ENCODE measurements at places on chromosomes 1 and 21.
A peak's percentile ranks its signal among the peaks of the same experiment; 100 is the strongest.

DNA sequence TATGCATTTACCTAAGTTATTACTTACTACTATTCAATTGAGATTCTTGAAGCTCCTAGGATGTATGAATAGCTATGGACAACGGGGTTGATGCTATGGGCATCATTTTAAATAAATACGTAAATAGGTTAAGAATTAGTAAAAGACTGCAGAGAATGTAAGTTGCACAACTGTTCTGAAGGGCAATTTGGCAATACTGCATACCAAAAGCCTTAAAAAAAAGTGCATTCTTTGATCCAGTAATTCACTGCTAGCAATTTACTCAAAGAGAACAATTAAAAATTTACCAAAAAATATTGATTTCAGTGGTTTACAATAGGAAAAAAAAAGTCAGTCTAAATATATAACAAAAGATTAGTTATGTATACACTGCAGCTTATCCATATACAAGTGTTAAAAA, 3.5 kb downstream of the ARPC5 start:
- DNase-seq = no peak

DNA sequence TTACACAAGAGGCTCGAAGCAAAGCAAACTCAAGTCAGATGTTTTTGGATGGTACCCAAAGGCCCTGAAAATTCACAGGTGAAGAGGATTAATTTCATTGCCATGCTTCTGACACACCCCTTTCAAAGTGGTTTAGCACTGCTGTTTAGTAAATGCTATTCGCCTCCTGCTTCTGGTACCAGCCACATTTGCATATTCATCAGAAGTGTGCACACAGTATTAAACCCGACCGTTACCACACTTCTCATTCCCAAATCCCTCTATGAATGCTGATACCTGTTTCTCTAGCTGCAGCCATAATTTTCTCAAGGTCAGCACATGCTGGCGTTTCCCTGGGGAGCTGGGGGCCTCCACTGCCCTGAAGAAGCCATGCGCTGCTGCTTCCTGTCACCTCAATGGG, 179.8 kb upstream of the DAB1 start:
- no peak for DNase-seq

GRCh38 chr1:66242646-66243547, 291.1 kb upstream of the SGIP1 start:
- DNase-seq = peak; percentile 59

DNA sequence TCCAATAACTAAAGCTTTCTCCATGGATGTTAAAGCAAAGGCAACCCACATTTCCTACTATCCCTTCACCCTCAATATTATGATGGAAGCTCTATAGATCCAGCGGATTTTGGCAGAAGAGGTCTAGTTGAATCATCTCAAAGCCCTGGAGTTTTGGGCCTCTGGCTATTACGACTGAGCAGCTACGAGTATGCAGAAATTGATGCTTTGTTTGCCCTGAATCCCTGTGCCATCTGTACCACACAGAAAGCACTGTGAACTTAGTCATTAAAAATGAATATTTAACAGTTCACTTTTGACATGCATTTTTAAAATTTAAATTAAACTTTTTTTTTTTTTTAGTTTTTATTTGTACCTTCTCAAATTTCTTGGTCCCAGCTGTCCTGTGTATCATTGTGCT, 705.4 kb upstream of the PTBP2 start:
- DNase-seq = no peak

DNA sequence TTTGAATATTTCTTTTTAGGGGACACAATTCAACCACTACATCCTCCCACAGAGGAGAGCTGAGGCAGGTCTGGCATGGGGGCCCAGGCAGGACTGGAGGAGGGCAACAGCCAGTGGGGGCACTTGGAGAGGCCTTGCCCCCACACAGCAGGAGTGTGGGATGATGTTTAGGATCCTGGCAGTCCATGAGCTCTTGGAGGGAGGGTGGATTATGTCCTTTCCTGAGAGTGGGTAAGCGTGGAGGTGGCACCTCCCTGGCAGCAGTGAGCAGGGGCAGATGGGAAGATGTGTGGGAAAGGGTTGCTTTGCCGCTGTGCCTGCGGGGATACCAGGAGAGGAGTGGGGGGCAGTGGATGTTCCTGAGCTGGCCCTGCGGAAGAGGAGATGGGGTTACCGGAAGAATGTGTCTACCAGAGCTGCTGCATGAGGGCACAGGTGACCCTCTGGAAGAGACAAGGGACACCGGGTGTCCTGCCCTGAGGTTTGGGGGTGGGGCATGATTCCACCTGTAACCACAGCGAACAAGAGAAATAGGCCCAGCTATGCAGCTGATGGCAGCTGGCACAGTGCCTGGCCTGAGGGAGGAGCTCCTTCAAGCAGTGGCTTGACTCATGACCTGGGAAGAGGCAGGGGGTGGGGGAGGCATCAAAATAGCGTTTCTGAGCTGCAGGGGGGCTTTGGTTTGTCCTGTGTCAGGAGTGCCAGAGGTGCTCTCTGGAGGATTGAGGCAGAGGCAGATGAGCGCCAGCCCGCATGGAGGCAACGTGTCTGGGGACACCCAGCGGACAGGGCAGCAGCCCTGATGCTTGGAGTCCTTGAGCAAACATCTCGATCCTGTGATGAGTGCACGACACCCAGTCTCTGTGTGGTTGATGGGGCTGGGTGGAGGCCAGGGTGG, 123.9 kb upstream of the TMPRSS2 start:
- DNase-seq = no peak

- DNase-seq = no peak
Observed at GRCh38 chr1:143698016-143698415, 273.8 kb downstream of the FAM72C start.

DNA sequence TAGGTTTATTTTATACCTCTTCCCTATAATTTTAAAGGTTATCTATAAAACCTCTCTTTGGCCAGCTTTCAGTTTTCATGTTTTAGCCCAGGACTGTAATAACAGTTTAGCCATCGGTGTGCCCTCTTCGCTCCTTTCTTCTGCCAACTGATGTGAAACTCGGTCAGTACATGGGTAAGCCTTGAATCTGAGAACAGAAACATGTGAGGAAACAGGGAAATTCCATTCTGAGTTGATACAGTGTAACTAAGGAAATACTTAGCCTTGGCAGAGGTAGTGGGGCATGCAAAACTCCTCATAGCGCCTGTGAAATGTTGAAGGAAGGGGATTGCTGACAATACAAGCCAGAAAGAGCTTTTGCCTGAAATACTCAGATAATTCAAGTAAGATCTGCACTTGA, 465.2 kb downstream of the NCAM2 start:
- DNase-seq = no peak

- DNase-seq = no peak
Observed at GRCh38 chr1:1873186-1873585, 17.7 kb downstream of the GNB1 start.

DNA sequence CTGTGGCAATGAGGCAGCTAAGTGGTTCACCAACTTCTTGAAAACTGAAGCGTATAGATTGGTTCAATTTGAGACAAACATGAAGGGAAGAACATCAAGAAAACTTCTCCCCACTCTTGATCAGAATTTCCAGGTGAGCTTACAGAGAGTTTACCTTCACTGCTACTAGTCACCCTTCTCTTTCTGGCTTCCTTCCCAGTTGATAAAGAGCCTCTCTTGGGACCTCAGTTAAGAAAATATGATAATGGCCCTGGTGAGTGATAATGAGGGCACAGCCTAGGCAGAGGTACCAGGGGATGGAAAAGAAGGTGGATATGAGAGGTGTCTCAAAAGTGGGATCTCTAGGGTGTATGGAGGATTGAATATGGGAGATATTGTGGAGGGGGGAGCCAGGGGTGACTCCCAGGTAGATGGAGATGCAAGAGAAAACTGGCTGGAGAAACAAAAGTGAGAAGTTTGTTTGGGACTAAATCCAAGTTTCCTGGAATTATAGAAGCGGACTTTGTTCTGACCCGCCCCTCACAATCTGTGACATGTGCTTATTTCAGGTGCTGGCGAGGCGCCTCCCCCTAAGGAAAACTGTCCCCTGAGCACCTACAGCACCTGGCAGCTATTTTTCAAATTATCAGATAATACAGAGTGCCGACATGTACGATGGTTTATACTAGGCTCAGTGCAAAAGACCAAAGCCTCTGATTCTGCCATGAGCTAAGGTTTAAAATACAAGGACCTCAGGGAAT, 13.7 kb downstream of the MTARC2 start:
- DNase-seq = no peak

DNA sequence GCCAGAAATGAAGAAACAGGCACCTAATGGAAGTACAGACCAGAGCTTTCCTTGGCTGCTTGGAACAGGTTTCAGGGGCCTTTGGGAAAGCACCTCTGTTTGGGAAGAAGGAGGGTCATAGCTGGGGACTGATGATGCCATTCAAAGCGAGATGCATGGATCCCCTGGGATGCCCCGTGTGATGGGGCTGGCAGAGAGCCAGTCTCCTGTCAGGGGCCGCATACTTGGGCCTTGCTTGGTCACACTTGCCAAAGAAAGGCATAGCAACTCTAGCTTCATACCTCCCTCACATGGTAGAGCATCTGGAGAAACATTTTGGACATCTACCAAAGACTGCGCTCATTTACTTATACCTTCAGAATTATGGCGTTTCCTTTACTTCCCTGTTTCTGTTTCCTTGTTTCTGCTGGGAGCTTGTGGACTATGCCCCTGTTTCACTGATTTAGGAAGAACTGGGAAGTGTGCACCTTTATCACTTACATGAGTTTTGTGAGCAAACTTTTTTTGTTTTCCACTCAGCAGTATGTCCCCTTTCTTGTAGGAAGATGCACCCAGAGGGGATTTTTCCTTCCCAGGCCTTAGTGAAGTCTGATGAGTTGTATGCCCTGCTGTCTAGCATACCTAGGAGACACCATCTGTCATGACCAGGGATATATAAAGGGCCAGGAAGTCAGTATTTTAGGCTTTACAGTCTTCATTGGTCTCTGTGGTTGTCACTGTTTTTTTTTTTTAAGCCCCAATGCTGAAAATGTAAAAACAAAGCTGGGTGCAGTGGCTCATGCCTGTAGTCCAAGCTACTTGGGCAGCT, 19.8 kb upstream of the ST3GAL3 start:
- no peak for DNase-seq

DNA sequence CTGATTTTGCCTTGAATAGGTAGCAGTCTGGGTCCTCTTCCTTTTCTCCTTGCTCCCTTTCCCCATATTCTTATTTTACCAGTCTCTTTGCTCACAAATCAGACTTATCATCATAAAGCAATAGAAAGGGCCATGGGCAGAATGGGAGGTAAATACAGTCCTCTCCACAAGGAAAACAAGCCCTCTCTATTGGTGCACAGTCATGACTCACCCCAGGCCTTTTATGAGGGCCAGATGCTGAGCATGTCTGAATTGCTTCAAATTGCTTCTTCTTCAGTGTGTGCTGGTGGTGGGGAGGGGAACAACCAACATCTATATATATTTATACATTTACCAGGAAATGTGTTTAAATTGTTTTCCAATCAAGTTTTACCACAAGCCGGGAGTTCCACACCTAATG, 75.2 kb downstream of the GFI1 start:
- DNase-seq = no peak

- DNase-seq = no peak
Observed at GRCh38 chr1:45429561-45430159, 61.3 kb downstream of the TESK2 start.

DNA sequence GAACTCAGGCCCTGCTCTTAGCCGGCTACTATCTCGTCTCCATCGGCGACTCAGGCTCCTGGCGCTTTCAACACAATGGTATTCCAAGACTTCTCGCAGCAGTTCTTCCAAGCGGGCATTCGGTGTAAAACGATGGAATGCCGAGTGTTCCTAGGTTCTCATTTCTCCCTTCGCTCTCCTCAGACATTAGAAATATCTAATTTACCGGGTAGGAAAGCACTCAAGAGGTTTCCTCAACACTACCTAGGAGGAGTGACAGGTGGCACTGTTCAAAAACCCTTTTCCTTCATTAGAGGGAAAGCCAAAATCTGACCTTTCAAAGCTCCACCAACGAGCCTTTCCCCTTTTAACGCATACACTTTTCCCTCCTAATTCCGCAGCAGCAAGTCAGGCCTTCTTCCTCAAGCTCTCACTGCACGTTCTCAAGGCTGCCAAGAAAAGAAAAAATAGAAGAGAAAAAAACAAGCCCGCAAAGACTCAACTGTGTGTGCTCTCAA, 601 bp downstream of the UBE2G2 start:
- no peak for DNase-seq

- no peak for DNase-seq
Observed at GRCh38 chr1:8249838-8250237, 68.1 kb upstream of the SLC45A1 start.

DNA sequence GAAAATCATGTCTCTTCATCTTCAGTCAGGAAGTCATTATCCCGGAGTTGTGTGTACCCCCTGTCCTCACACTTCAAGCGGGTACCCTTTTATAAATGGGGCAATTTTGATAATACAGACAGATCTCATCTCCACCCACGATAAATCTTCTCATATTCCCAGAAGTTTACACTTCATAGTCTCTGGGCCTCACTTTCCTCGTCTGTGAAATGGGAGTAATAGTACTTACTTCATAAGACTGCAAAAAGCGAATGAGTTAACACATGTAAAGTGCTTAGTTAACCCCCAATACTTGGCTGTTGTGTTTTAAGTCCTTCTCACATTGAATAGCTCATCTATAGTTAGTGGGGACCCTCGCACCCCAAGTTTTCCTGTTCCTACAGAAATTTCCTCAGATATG, 820 bp downstream of the NUP210L start:
- no peak for DNase-seq

All from activated T-cell treated with anti-CD3 and anti-CD28 coated beads for 1 hour (primary cell).